Stimulated activated naive CD8-positive, alpha-beta T cell treated with anti-CD3 and anti-CD28 coated beads, Interleukin-15, amount 100 ng/mL, for 72 hours (primary cell): ENCODE measurements at places on chromosomes 5 and 9.
A peak's percentile ranks its signal among the peaks of the same experiment; 100 is the strongest.

GRCh38 chr9:94097788-94098414, 13.6 kb downstream of the PTPDC1 start:
- no peak for DNase-seq

GRCh38 chr5:81212211-81212751, 20.8 kb upstream of the CKMT2 start:
- no peak for DNase-seq

DNA sequence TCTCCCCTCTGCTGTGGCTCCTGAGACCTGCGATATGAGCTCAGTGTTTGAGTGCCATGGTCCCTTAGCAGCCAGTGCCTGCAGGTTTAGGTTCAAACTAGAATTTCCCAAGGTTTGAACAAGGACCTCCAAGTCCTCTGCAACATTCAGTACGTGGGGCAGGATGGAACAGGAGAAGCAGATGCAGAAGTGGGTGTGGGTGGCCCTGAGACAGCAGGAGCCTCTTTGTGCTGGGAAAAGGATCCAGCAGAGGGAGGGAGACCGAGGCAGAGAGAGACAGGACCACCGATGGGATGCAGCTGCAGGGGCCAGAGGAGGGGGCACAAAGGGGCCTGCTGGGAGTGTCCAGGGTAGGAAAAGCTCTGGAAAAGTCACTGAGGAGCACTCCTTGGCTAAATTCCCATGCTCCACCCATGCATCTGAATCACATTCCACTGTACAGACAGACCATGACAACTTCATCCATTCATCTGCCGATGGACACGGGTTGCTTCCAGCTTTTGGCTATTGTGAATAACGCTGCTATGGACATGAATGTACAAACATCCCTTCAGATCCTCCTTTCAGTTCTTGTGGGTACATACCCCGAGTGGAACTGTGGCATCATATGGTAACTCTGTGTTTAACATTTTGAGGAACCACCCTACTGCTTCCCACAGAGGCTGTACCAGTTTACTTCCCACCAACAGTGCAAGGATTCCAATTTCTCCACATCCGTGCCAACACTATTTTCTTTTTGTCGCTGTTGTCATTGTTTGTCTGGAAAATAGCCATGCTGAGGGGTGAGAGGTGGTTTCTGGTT, 26.7 kb upstream of the SUSD3 start:
- no peak for DNase-seq

- no peak for DNase-seq
Measured at GRCh38 chr5:164256954-164257353, 751.5 kb downstream of the MAT2B start.

DNA sequence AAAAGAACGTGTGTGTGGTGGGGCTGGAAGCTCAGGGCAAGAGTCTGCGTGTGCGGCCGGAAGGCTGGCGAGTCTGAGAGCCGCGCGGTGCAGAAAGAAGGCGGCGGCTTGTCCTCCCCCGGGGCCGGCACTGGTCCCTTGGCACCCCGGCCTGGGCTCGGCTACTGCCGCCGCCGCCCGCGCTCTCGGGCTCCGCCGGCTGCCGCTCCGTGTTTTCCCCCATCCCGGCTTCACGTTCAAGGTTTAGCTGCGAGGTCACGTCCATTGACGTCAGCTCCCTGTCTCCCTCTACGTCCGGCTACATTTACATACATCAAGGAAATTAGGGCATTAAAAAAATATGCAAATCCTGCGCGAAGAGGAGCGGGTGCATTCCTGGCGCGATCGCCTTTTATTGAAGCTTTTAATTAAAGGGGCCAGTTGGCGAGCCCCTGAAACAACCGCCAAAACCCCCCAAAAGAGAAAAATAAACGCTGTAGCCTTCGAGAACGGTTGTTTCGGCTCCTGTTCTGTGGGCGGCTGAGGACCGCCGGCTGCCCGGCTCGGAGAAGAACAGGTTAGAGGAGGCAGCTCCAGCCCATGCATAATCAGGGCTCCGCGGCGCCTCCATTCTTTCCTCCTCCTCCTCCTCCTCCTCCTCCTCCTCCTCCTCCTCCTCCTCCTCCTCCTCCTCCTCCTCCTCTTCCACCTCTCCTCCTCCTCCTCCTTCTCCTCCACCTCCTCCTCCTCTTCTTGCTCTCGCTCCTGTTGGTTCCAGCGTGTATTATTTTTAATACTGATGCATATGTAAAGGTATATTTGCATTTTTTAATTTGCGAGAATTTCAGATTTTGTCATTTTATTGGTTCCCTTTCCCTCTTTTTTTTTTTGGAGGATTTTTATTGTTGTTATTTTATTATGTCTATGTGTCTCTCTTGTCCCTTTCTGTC, 207.0 kb downstream of the MEF2C start:
- peak; percentile 55 for DNase-seq

GRCh38 chr5:162068412-162068811, 839 bp downstream of the GABRG2 start:
- DNase-seq, result no peak

GRCh38 chr5:6708814-6709213, 4.4 kb upstream of the TENT4A start:
- DNase-seq, result no peak

GRCh38 chr5:148776261-148776660, 50.1 kb upstream of the ADRB2 start:
- no peak for DNase-seq

GRCh38 chr5:133754575-133755169, 142.3 kb upstream of the FSTL4 start:
- peak; percentile 29 for DNase-seq

GRCh38 chr5:1662559-1663085, 137.0 kb downstream of the MRPL36 start:
- peak; percentile 8 for DNase-seq

GRCh38 chr5:163498886-163499285, 6.5 kb upstream of the MAT2B start:
- no peak for DNase-seq

DNA sequence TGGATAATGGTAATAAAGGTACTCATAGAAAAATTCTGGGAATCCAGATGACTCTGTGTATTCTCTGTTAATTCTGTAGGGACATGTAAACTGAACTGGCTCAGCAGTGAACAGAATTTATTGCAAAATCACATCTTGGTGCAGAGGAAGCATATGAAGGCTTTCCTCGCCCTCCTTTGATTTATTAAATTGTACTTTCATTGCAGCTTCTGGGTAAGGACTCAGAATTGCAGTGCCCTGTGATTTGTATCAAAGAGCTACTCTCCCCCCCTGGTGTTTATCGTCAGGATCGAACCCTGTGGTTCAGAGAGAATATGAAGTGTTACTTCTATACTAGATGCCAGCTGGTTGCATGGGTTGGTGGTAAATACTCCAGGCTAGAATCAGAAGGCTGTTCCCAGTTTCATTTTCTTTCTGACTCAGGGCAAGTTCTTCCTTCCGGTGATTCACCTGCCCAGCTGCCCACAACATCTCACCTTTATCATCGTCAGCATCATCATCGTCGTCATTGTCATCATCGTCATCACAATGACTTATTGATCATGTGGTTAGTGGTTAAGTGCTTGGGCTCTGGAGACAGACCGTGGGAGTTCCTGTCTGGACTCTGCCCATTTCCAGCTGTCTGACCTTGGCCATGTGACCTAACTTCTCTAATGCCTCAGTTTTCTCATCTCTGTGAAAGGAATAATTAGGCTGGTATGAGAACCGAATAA, 238.8 kb downstream of the ARHGAP26 start:
- peak; percentile 89 for DNase-seq

GRCh38 chr9:126063326-126063725, 263.3 kb upstream of the MVB12B start:
- no peak for DNase-seq

GRCh38 chr5:10536511-10536910, 27.4 kb upstream of the ANKRD33B start:
- DNase-seq, result no peak
